ENCODE measurements at places on chromosomes 13 and 19. TPM values are rescaled to one million over a fixed set of nuclear protein-coding genes. Genes with fewer than 3 reads are reported as not detected.

Gene MEIOSIN
- total RNA-seq: not detected

Gene SSC5D
- not detected for total RNA-seq

Gene PSG11
- total RNA-seq: not detected

Gene CRX
- not detected for total RNA-seq

Gene ZNF850
- 2.2 TPM for total RNA-seq

Gene CGB5
- not detected for total RNA-seq

Gene KRTDAP
- total RNA-seq: 9.0 TPM

Gene SH2D3A
- total RNA-seq: 57.8 TPM

DNA sequence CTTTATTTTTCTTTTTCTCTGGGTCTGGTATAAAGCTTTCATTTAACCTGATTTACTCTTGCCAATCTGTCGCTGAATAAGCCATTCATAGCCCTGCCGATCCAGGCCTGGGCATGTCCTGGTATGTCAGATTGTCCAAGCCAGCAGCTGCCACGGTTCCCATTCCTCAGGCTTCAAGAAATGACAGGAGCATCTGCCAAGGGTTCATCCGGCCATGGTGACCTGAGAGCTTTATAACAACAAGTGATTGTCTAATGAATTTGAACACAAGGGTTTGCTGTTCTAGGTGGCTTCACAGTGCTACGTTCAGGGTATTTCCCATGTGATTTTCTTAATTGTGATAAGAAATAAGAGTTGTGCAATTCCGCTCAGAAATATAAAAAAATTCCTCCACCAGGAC lies 20.0 kb downstream of the PNMA8A start:
- DNase-seq: no peak

GRCh38 chr13:30561511-30561910 lies 56.2 kb upstream of the USPL1 start:
- no peak for DNase-seq

GRCh38 chr19:12783849-12784393 lies 7.4 kb upstream of the JUNB start:
- peak; percentile 61 for DNase-seq

DNA sequence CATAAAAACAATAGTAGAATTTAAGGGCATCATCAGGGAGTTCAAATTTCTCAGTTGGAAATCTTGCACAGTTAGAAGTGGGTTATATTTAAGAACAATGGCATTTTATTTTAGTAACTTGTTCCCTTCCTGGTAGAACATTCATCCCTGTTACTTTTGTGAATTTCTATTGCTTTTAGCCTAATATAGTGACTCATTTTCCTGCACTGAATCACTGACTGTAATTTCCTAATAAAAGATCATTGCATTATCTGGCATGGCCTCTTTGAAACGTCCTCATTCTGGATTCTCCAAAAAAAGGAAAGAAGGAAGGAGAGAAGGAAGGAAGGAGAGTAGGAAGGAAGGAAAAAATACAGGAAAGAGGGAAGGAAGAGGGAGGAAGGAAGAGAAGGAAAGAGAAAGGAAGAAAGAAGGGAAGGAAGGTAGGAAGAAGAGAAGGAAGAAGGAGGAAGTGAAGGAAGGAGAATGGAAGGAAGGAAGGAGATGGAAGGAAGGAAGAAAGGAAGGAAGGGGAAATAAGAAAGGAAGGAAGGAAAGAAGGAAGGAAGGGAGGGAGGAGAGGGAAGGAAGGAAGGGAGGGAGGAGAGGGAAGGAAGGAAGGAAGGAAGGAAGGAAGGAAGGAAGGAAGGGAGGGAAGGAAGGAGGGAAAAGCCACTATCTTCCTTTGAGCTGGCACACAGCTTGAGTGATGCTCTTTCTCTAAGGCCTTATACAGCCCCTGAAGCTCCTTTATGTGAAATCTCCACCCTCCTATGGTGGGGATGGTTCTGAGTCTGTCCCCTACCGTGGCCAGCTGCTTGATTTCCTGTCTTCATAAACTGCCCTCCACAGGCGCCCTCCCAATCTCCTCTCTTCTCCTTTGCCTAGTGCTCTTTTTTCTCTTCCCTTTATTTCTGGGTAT lies 29.8 kb upstream of the TM9SF2 start:
- DNase-seq: no peak

- DNase-seq: no peak
Observed at GRCh38 chr19:49453757-49454240, 774 bp downstream of the ALDH16A1 start.

DNA sequence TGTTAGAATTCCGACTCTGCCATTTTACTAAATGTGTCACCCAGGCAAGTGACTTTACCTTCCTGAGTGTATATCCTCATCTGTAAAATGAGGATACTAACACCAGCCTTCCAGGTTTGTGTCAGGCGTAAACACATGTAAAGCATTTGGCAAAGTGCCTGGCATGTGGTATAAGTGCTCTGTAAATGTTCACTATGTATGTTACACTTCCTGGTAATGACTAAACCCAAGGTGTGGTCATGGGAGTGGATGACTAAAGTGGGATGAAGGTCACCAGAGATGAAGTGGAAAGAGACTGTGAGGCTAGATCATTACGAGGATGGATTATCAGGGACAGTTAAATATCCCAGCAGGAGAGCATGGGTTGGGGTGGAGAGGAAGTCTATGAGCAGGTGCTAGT lies 25.6 kb downstream of the DEDD2 start:
- peak; percentile 95 for DNase-seq

DNA sequence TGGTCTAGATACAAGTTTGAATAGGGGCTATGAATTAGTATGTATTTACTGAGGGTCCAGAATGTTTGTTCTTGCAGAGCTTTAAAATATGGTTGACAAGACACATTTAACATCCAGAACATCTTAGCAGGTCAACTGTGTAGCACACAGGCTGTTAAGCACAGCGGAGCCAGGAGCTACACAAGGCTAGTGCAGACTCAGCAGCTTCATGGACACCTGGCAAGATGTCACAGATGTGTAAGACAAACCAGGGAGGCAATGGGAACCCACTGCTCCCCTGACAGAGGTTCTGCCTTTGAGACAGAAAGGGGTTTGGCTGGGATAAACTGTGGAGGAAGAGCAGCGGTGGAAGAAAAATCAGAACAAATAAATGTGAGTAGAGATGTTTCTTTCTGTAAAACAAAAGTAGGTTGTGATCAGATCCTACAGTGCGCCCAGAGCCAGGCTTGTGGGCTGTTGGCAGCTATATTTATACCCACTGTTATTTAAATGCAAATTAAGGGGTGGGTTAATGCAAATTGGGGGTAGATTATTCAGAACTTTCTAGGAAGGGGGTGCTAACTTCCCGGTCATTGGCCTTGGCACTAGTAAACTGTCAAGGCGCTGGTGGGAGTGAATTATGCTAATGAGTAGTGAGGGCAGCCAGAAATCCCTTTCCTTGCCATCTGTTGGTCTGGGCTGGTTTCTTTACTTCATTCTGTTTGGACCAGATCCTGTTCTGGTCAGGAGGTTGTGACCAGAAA lies 33.0 kb downstream of the MIPEP start:
- no peak for DNase-seq

DNA sequence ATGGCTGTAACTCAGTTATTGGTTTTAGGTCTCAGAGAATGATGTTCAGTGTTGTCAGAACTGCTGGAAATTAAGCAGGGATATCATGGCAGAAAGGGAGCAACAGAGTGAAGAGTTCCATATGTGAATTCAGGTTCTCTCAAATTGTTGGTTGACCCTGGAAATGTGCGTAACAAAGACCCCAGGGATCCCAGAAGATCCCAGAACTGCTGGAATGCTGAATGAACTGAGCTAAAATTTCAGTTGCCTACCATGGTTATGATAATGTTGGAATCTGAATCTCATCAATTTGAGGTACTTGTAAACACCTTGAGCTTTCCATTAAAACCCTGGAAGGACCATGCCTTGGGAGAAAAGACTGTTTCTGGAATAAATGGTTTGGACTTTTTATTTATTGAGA lies 230.8 kb downstream of the GGACT start:
- no peak for DNase-seq

DNA sequence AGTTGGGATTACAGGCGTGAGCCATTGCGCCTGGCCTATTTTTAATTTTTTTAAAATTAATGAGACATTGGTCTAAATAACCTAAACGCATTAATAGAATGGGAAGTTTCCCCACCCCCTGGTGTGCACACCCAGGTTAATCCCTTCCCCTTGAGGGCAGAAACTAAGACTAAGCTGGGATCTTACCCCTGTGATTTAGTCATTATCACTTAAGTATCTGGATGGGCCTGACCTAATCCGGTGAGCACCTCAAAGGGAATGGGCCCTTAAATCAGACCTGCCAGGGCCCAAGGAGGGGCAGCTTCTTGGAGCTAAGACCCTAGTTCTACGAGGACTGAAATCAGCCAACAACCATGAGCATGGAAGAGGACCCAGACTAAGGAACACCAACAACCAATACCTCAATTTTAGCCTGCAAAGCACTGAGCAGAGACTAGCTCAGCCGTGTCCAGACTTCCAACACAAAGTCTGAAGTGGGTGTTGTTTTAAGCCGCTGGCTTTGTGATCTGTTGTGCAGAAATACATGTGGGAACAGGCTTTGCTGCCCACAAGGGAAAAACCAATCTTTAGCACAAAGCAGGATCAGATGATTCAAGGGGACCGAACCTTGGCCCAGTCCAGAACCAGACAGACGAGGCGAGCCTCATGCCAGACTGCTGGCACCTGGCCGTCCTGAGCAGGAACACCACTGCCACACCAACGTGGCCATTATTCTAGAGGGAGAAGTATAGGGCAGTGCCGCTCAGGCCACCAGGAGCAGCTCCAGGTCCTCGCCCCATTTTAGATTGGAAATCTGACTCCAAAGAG lies 7.1 kb downstream of the UBE2S start:
- no peak for DNase-seq

GRCh38 chr13:113532156-113532806 lies 41.8 kb upstream of the DCUN1D2 start:
- DNase-seq: peak; percentile 74

DNA sequence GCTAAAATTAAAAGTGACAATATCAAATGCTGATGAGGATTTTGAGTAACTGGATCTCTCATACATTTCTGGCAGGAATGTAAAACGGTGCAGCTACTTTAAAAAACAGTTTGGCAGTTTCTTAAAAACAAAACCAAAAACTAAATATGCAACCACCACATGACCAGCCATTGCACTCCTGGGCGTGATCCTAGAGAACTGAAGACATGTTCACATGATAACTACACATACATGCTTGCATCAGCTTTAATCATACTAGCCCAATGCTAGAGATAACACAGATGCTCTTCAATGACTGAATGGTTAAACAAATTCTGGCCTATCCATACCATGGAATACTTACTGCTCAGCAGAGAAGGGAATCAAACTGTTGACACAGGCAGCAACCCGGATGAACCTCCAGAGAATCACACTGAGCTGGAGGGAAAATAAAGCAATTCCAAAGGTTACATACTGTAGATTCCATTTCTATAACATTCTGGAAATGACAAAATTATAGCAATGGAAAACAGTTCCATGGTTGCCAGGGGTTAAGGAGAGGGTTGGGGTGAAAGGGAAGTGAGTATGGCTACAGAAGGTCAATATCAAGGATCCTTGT lies 25.5 kb upstream of the NAXD start:
- no peak for DNase-seq

- no peak for DNase-seq
Observed at GRCh38 chr13:36344886-36345437, 1.2 kb downstream of the SPART start.

DNA sequence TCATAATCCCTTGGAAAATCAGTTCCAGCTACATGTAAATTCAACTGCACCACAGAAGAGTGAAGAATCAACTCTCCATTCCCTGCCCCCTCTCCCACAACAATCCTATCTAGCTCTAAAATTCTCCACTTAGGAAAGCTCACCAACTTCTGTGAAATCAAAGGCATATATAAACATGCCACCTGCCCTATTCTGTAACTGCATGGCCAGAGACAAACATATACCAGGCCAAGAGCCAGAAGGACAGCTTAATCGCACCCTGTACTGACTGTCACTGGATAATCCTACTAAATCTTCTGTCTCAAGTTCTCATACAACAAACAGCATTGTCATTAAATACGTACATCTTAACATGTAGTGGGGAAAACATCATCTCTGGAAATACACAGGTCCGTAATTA lies 58.2 kb upstream of the EEF1AKMT1 start:
- DNase-seq: no peak

DNA sequence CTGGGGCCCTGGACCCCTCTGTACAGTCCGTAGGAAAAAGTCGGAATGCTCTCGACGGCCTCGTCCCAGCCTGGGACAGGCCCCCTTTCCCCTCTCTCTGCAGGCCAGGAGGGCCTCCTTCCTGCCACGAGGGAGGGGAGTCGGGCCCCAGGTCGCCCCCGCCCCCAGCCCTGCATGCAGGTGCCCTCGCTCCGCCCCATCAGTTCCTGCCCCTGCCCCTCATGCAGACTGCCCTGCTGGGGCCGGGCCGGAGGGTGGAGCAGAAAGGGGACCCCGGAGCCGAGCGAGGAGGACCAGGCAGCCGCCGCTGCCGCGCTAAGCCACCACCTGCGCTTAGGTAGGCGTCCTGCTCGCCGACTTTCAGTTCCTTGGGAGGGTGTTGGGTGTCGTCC lies 7.3 kb downstream of the LYL1 start:
- DNase-seq: no peak

DNA sequence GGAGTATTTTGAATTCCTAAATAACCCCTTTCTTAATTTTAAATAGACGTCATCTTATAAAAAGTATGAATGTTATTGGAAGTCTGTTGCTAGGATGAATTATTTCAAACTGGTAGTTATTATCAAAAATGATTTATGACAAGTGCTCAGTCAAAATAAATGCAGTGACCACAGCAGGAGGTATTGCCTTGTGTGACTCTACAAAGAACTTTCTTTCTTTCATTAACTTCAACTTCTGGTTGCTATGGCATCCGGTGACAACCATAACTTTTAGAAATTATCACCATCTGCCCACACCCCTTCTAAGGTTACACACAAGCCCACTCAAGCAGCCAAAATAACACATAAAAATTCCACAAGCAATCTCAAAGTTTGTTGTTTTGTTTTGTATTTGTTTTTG lies 189.9 kb downstream of the DACH1 start:
- DNase-seq: no peak

All from foreskin keratinocyte (primary cell).